ENCODE measurements at places on chromosomes 6 and 20.

- no peak for DNase-seq
Observed at GRCh38 chr6:1738558-1739081, 128.9 kb downstream of the FOXC1 start.

- no peak for DNase-seq
Observed at GRCh38 chr6:33619166-33619840, 1.8 kb upstream of the ITPR3 start.

DNA sequence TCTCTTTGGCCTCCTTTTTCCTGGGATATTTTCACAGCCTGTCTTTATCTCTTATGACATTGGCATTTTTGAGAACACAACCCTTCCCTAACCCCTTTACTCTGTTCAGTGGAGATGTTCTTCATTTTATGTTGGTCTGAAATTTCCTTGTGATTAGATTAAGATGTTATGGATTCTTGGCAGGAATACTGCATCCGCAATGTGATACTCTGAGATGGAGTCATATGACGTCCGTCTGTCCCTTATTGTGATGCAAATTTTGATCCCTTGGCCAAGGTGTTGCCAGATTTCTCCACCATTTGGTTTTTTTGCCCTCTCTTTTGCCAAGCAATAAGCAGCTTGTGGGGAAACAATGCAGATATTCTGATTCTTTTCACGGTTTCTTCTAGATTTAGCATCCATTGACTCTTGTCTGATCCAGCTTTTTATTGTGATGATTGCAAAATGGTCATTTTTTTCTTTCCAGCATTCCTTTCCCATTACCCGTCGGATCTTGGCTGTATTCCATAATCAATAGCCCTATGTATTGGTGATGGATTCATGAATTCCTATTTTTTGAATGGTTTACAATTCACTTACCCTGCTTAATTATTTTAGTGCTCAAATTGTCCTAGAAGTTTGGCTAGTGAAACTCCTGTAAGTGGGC lies 85.1 kb downstream of the NCOA3 start:
- no peak for DNase-seq

GRCh38 chr20:63180569-63181185 lies 35.3 kb downstream of the YTHDF1 start:
- no peak for DNase-seq
